ENCODE measurements at places on chromosomes 4 and X. TPM values are rescaled to one million over a fixed set of nuclear protein-coding genes. Genes with fewer than 3 reads are reported as not detected.

Gene MAGEC2
- total RNA-seq = not detected

Gene SSX2B
- total RNA-seq = not detected

Gene CLGN
- 10.8 TPM for total RNA-seq

Gene FRAS1
- total RNA-seq = 166 TPM

Gene MAGEA11
- not detected for total RNA-seq

Gene TEX13D
- total RNA-seq = not detected

Gene CSAG1
- total RNA-seq = not detected

Gene GPR119
- total RNA-seq = 3.1 TPM

Gene ATOH1
- 0.36 TPM for total RNA-seq

Gene DNAAF6
- total RNA-seq = not detected

Gene MGARP
- not detected for total RNA-seq

Data from progenitor cell of endocrine pancreas (in vitro differentiated cells).